ENCODE measurements at places on chromosomes 1 and 21.

- H3K27me3 ChIP-seq = no peaks in the 10 kb centered on the region
- no peak overlapping the region for H3K27ac ChIP-seq
- H3K4me1 ChIP-seq = no peaks in the 10 kb centered on the region
- no peak for DNase-seq
- no peak overlapping the region for H3K4me3 ChIP-seq
- H3K36me3 ChIP-seq = no peaks in the 10 kb centered on the region
Observed at GRCh38 chr1:41689139-41689538, 204.7 kb upstream of the EDN2 start.

DNA sequence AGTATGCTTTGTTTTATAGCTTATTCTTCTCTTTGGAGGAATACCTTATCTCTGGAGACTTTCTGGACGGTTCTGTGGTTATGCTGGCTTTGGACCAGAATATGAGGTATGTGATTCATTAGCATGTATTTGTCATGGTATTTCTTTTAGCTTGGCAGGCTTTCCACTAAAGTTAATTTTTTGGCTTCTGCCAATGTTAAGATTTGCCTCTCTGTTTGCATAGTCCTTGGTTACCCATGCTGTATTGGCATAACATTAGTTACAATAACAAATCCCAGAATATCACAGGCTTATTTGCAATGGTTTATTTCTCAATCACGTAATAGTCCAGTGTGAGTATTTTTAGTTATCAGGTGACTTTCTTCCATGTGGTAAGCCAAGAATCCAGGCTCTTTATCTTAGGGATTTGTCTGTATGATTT is 9.7 kb downstream of the ZMPSTE24 start:
- DNase-seq = no peak
- peaks cover 41% of the 10 kb centered on the region for H3K36me3 ChIP-seq
- no peaks in the 10 kb centered on the region for H3K27me3 ChIP-seq
- H3K27ac ChIP-seq = peak overlapping the region; percentile 72
- no peak overlapping the region for H3K4me3 ChIP-seq

GRCh38 chr1:9038338-9038650 is 12.1 kb upstream of the SLC2A7 start:
- no peak for DNase-seq
- no peaks in the 10 kb centered on the region for H3K27me3 ChIP-seq

DNA sequence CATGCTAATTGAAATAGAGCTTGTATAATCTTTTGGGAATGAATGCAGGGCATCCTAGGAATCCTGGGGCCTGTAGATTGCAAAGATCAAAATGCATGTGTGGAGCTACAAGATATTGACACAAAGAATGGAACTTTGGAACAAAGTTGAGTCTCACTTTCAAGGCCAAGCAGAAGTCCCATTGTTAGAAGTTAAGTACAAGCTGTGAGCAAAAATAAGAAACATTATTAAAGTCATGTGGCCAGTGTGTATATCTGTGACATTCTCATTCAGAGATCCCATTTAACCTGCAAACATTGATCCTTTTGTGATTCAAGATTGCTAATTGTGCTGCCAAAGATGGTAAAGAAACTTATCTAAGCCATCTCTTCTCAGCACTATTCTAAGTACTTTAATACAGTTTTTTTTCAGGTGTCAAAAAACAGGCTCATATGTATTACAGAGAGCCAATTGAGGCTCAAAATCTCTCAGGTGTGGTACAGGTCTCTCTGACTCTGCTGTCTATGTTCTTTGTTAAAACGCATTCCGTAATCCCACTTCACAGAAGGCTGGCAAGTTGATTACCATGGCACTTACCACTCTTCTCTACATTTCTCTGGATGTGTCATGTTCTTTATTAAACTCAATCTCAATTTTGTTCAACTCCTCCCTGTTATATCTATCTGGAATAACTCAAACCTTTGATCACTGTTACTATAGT is 704.4 kb upstream of the NEGR1 start:
- no peak overlapping the region for H3K27ac ChIP-seq
- no peaks in the 10 kb centered on the region for H3K36me3 ChIP-seq
- DNase-seq = no peak
- no peaks in the 10 kb centered on the region for H3K27me3 ChIP-seq
- H3K4me1 ChIP-seq = no peaks in the 10 kb centered on the region

DNA sequence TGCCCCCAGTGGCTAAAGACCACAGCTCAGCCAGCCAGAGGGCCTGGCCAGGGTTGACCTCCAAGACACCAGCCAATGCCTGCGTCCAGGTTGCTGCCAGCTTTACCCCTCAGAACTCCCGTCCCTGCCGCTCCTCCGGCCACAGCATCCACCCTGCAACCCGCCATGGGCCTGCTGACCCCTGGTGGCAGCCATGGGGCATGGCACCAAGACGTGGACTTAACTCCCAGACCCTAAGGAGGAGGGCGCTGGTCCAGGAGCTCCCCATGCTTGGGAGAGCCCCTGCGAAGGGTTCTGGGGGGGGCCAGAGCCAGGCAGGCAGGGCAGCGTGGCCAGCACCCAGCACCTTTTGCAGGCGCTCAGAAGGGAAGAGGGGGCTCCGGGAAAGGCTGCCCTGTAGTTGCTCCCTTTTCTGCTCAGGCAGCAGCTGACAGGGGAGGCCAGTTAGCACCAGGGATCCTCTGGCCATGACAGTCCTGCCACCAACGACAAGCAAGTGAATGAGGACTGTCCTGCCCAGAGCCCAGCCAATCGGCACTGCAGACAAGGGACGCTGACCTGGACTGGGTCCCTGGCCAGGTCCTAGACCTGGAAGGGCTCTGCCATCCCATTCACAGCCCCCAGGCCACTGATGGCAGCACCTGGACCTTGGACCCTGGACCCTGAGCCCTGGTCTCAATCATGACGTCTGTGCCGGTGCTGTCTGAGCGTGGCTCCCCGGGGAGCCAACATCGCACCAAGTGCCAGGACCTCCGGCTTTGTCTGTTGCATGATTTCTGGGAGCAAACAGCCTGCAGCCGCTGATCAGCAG is 246.2 kb downstream of the NPHP4 start:
- no peaks in the 10 kb centered on the region for H3K4me1 ChIP-seq
- no peaks in the 10 kb centered on the region for H3K36me3 ChIP-seq
- H3K27me3 ChIP-seq = no peaks in the 10 kb centered on the region

DNA sequence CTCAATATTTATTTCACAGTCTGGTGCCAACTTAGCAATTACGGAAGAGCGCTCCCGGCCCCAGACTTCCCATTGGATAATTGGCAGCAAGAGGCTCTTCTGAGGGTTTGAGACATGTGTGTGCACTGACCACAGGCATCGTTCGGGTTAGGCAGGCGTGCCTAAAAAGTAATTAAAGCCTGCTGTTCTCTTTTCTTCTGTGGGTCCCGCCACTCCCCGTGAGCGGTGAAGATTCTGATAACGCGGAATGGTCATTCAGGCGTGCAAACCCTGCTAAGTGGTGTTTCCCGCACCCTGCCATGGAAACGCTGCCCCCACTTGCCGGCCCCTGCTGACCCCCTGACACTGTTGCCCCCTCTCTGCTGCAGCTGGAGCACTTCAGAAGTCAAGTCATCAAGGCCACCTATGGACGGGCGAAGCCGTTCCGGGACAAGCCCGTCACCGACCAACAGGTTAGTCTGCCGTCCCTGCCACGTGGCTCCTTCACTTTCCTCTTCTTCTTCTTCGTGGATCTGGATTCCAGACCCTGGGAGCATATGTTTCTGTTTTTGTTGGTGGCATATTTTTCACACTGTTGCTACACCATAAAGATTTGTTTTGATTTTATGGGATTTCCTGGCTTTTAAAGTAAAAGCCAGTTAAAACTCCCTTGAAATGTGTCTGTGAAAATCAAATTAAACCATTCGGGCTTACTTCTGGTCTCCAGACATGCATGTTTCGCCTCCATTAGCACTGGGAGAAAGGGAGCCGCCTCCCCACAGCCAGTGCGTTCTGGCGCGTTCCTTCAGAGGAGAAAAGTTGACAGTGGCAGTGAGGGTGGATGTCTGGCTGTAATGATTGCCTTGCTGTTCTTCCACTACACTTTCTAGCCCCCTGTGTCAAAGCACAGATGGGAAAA is 79.9 kb downstream of the FHAD1 start:
- H3K27ac ChIP-seq = no peak overlapping the region
- no peak for DNase-seq
- H3K27me3 ChIP-seq = no peaks in the 10 kb centered on the region
- peaks cover 22% of the 10 kb centered on the region for H3K4me1 ChIP-seq
- H3K36me3 ChIP-seq = no peaks in the 10 kb centered on the region

- no peaks in the 10 kb centered on the region for H3K36me3 ChIP-seq
- H3K4me1 ChIP-seq = no peaks in the 10 kb centered on the region
- no peak overlapping the region for H3K4me3 ChIP-seq
- H3K27ac ChIP-seq = no peak overlapping the region
- peaks cover 95% of the 10 kb centered on the region for H3K27me3 ChIP-seq
Observed at GRCh38 chr1:2501041-2501819, 25.1 kb downstream of the PLCH2 start.

GRCh38 chr21:17859661-17860060 is 40.5 kb upstream of the C21orf91 start:
- no peaks in the 10 kb centered on the region for H3K4me1 ChIP-seq
- no peak overlapping the region for H3K4me3 ChIP-seq
- H3K36me3 ChIP-seq = no peaks in the 10 kb centered on the region
- no peak for DNase-seq
- no peak overlapping the region for H3K27ac ChIP-seq
